Psoas muscle (tissue), 8 donors: ENCODE measurements at places on chromosomes 5 and 9. TPM values are rescaled to one million over a fixed set of nuclear protein-coding genes. Genes with fewer than 3 reads are reported as not detected.

Gene ERP44
- 14.3 TPM for polyA plus RNA-seq

Gene DNAH5
- 0.05 TPM for polyA plus RNA-seq

Gene ACSL6
- 0.13 TPM for polyA plus RNA-seq

Gene OBP2B
- polyA plus RNA-seq, result not detected

Gene NDST1
- 11.0 TPM for polyA plus RNA-seq

Gene PTPN3
- 130 TPM for polyA plus RNA-seq

Gene TNFSF15
- 0.03 TPM for polyA plus RNA-seq

Gene LHX2
- not detected for polyA plus RNA-seq

Gene GDNF
- 0.43 TPM for polyA plus RNA-seq

Gene ANKH
- polyA plus RNA-seq, result 24.0 TPM

Gene IFNK
- not detected for polyA plus RNA-seq

Gene TMEM203
- polyA plus RNA-seq, result 47.7 TPM

Gene PCDHB10
- polyA plus RNA-seq, result 0.13 TPM

Gene FAM78A
- polyA plus RNA-seq, result 4.3 TPM

Gene PCDHGA8
- polyA plus RNA-seq, result 0.26 TPM

Gene CDH18
- polyA plus RNA-seq, result 0.03 TPM

Gene MAST4
- polyA plus RNA-seq, result 12.1 TPM

Gene PCDHGA10
- polyA plus RNA-seq, result 0.56 TPM

Gene ZNF879
- 2.9 TPM for polyA plus RNA-seq

Gene SLC34A1
- not detected for polyA plus RNA-seq

Gene PCSK5
- 0.75 TPM for polyA plus RNA-seq

Gene FGD3
- 0.45 TPM for polyA plus RNA-seq

Gene ARL14EPL
- polyA plus RNA-seq, result 0.08 TPM

Gene TMEM141
- 89.1 TPM for polyA plus RNA-seq

Gene PCDHGB7
- polyA plus RNA-seq, result 1.1 TPM

Gene HSD17B3
- 0.26 TPM for polyA plus RNA-seq

Gene CLPTM1L
- polyA plus RNA-seq, result 24.2 TPM

Gene RHOBTB3
- polyA plus RNA-seq, result 53.2 TPM

Gene PCDHGA4
- polyA plus RNA-seq, result 0.40 TPM

Gene DMRT3
- 0.07 TPM for polyA plus RNA-seq

Gene SOHLH1
- not detected for polyA plus RNA-seq

Gene HK3
- 2.6 TPM for polyA plus RNA-seq

Gene HMGXB3
- polyA plus RNA-seq, result 15.4 TPM
